ENCODE measurements at places on chromosomes 12 and 14.

DNA sequence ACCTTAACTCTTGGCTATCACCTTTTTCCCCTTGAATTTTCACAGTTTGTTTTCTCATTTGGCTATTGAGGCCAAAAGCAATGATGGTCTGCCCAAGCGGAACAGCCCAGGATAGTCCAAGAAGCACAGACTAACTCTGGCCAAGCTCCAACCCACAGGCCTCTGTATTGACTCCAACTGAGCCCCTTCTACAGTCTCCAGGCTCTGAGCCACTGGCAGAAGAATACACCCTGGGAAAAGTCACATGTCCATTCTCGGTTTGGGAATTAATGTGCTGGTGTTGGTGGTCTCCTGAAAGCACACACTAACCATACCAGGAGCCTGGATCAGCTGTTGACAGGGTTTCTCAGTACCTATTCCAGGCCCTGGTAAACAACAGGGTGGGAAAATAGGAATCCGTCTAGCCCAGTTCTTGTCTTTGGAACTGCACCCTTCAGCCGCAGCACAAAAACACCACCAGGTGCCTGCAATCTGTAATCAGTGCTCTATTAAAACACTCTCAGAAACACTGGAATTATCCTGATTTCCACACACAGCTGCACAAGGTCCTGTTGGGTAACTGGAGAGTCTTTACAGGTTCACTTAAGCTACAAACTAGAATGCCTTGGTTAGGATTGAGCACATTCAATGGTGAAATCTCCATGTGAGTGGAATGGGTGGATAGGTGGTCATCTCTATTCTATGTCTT, 63.6 kb downstream of the STXBP6 start:
- DNase-seq = no peak

GRCh38 chr12:120181991-120182631, 12.4 kb downstream of the GCN1 start:
- DNase-seq = no peak

DNA sequence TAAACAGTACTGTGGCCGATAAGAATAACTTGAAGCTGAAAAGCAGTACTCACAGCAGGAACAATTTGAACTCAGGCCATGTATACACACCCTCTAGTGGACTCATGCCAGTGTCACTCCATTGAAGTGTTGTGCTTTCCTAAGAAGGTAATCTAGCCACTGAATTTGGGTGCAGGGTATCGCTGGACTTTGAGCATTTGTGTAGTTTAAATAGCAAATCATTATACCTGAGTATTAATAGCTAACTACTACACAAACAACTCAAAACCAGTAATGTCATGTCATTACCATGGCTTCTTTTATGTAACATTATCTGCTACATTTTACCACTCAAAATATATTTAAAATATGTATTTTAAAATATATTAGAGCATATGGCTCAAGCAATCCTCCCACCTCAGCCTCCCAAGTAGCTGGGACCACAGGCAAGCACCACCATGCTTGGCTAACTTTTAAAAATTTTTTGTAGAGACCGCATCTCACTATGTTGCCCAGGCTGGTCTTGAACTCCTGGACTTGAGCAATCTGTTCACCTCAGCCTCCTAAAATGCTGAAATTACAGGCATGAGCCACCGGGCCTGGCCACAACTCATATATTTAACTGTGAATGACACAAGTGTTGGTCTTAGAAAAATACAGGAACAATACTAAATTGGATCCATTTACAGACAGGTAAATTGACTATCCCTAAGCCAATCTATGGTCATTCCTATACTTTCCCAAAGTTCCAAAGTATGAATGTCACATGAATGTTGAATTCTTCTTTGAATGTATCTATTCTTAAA, 25.6 kb upstream of the ARID4A start:
- no peak for DNase-seq

GRCh38 chr14:90905531-90905930, 89.3 kb upstream of the TTC7B start:
- no peak for DNase-seq

- DNase-seq = no peak
These were observed 5.0 kb downstream of the GAPDH start for GRCh38 chr12:6539314-6539682.

- no peak for DNase-seq
These were observed 50.5 kb downstream of the ANO4 start for GRCh38 chr12:100845095-100845494.

GRCh38 chr14:74308695-74309094, 6.0 kb upstream of the ABCD4 start:
- no peak for DNase-seq

- DNase-seq = no peak
These were observed 21.7 kb downstream of the TAOK3 start for GRCh38 chr12:118350908-118351559.

DNA sequence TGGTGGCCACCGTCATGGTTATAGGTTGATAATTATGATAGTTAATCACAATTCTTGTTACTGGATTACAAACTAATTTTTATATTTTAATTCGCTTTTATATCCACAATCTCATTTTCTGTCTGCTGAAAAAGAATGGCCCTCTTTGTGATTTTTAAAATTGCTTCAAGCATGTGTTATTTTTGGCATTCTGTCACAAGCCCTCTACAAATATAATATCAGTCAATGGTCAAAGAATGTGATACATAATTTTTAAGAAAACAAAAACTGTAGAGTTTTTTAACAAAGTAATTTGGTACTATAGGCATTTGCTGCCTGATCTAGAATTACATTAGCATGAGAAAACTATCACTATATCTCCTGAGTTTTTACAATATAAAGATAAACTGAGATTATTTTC, 352.0 kb upstream of the TMTC1 start:
- no peak for DNase-seq

DNA sequence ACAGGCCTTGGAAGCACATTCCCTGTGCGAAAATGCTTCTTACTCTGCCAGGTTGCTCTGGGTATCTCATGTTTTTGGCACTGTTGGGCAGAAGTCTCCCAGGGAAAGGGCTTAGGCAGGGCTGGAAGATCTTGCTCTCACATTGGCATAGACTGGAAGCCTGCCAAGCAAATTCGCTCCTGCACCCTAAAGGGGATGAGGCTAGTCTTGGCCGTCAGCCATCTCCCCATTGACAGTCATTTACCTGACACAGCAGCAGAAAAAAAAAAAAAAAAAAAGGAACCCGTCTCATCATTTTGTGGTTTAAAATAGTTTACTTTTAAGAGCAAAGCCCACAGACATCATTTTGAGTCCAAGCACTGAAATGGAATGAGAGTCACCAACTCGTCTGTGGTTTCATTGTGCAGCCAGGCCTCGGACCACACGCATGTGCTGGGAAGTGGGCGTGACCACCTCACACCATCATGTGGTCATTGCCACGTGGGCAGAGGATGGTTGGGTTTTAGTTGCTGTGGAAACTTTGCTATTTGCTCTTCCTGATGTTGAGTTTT, 84.8 kb downstream of the NRXN3 start:
- DNase-seq = no peak

DNA sequence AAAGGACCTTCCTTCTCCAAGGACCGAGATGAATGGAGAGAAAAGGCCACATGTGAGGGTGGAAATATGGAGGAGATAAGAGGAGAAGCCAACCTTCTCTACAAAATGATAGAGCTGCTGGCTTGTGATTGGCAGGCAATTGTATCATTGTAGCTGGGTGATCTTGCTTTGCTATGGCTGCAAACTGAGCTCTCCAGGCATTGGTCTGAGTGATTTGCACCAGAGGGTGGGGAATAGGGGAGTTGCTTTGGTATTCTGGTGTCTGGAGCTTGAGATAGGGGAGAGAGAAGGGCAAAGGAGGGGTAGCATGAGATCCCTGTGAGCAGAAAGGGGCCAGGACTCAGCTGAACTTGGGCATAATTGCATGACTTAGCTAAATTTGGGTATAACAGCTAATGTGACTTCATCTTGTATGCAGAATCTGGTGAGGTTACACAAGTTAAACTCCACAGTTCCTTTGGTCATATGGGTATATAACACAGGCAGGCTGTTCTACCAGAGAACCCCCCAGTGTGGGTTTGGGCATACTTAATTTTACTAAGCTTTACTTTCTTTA, 72.0 kb downstream of the FOS start:
- DNase-seq = no peak

DNA sequence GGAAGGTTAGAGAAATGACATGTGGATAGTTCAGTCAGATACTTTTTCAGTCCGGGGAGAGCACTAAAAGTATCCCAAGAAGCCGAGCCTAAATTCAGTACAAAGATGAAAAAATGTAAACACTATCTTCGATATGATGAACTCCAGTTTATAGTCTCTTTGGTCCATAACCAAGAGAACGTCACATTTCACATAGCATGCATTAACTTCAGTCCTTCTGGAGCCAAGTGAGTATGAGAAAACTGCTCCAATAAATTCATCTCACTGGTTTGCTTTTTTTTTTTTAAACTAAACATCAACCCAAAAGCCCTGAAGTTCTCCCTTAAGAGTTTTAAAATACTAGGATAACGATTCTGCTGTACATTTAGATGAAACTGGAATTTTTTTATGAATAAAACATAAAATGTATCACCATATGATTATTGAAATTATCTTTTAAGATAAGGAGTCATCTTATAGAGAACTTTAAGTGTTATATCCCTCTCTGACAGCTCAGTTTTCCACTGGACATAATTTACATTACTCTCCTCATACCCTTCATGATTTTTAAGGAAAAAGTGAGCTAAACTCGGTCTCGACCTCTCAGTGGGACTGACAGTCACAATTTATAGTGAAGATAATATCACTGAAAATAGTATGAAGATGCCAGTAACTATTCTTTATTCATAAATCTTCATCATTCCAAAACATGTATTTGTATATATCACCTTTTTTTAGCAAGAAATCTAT, 841.5 kb upstream of the FLRT2 start:
- DNase-seq = no peak

GRCh38 chr14:103056322-103057027, 874 bp downstream of the CDC42BPB start:
- DNase-seq = peak; percentile 79
